ENCODE measurements at places on chromosomes 6 and 20.

- no peak for DNase-seq
These were observed 5.4 kb downstream of the DUSP22 start for GRCh38 chr6:297571-298232.

GRCh38 chr20:9200196-9200595, 131.3 kb downstream of the PLCB4 start:
- DNase-seq: no peak

DNA sequence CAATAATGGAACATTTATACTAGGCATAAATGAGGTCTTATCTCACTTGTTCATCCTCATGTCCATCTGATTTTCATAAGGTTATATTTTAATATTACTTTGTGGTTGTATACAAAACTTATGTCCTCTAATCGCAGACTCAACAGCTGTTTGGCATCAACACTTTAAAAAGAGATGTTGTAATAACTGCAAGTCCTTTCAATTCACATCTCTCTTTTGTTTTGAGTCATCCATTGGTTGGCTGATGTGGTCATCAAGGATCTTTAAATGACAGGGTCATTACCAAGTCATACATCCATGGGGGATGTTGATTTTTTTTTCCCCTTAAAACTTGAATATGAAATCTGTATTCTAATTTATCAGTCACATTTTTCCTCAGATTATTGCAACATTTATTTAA, 299.4 kb upstream of the NRSN1 start:
- no peak for DNase-seq

DNA sequence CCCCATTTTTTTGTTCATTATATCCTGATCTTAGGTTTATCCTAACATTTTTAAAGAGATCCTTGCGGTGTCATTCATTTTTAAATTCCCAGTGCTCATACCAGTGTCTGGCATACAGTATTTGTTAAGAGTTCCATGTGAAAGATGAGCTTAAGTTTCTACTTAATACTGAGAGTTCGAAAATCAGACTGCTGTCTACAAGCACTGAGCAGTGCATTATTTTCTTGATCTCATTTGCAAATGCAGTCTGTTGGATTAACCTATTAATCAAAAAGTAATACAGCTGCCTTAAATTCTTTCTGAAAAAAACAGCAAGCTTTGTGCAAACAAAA, 663 bp downstream of the COQ3 start:
- DNase-seq: no peak

DNA sequence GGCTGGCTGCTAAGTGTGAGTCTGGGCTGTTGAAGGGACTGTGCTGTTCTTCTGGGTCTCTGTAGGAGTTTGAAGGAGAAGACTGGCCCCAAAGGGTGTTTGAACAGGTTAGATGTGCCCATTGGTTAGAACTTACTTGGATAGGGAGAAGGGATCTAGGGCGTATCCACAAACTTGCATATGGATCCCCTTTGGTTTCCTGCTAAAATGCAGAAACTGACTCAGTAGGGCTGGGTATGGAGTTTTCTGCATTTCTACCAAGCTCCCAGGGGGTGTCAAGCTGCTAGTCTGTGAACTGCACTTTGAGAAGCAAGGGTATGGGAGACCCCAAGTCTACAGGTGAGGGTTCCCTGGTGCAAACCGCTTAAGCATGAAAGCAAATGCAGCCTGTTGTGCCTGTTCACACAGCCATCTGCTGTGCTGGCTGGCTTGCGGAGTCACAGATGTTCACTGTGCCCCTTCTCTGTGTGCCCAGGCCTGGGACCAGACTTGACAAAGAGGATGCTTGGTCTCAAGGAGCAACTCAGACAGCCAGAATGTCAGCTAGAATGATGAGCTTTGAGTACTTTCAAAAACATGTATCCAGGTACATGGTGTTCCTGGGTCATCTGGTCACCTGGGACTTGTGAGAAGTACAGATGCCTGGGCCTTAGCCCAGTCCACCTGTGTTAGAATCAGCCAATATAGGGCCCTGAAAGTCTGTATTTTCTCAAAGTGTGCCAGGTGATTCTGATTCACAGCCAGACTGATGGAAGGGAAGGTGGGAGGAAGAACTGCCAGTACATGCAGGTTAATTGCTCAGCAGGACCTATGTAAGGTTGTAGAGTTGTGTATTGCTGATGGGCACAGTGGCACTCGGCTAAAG, 7.4 kb downstream of the PPP1R16B start:
- DNase-seq: no peak

- no peak for DNase-seq
These were observed 17.9 kb downstream of the PNRC1 start for GRCh38 chr6:89098461-89098860.

DNA sequence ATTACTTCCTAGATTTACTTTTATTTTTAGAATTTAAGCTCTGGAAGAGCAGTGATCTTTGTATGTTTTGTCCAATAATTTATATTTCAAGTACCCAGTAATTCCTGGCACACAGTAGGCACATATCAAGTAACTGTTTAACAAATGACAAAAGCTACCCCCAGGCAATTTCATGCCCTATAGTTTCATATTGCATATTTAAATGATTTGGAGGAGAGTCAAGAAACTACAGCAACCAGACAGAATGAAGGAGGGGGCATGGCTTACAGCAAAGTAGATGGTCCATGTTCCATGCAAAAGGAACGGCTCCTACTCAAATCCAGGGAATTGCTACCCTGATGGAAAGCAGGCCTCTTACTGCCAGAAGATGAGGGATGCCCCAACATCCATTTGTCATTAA, 113.5 kb downstream of the ARHGAP18 start:
- no peak for DNase-seq

DNA sequence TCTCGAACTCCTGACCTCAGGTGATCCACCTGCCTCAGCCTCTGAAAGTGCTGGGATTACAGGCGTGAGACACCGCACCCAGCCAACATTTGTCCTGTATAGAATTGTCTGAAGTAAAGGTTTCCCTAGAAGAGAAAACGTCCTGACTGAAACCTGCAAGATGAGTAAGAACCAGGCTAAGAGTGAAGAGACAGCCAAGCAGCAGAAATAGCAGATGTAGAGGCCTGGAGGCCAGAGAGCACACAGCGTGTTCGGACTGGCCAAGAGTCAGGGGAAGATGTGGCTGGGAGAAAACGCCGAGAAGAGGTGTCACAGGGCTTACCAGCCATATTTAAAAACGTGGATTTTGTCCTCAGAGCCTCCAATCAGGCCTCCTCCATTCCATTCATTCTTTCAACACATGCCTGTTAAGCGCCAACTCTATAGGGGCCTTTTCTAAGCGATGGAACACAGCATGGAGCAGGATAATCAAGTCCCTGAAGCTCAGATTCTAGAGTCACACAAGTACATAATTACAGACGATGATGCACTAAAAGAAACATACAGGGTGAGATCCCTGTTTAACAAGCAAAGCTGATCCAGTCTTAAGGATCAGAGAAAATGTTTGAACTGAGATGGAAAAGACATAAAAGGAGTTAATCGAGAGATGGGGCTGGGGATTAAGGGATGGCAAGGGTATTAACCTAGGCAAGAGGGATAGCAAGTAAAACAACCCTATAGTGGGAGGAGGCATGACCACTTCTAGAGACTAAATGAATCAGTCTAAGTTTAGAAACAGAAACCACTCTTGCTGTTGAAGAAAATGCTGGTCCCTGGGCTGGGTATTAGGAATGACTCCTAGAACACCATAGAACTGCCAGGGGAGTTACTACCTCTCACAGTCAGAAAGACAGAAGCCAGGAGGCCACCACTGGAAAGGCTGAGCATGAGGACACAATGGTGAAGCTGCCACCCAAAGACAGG, 4.8 kb downstream of the ZCCHC3 start:
- no peak for DNase-seq

- DNase-seq: no peak
These were observed 26.5 kb downstream of the FASTKD5 start for GRCh38 chr20:3133155-3133554.

DNA sequence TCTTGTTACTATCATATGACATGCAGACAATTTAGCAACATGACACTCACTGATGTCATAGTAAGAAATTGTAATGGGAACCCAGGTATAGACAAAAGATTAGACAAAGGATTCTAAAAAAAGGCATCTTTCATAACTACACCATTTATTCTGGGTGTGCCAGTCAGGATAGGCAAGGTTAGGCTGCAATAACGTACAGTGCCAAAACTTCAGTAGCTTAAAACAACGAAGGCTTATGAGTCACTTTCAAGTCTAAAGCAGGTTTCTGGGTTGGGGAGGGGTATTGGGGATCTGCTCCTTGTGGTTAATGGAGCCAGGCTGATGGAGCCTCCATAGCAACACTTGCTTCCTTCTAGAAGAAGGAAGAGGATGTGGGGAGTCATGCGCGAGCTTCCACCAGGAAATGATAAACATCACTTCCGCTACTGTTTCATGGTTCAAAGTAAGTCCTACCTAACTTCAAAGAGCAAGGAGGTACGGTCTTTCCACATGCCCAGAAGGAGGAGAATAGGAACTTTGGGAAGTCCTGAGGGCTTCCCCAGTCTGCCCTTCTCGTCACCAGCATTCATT, 2.0 kb upstream of the GTSF1L start:
- no peak for DNase-seq

DNA sequence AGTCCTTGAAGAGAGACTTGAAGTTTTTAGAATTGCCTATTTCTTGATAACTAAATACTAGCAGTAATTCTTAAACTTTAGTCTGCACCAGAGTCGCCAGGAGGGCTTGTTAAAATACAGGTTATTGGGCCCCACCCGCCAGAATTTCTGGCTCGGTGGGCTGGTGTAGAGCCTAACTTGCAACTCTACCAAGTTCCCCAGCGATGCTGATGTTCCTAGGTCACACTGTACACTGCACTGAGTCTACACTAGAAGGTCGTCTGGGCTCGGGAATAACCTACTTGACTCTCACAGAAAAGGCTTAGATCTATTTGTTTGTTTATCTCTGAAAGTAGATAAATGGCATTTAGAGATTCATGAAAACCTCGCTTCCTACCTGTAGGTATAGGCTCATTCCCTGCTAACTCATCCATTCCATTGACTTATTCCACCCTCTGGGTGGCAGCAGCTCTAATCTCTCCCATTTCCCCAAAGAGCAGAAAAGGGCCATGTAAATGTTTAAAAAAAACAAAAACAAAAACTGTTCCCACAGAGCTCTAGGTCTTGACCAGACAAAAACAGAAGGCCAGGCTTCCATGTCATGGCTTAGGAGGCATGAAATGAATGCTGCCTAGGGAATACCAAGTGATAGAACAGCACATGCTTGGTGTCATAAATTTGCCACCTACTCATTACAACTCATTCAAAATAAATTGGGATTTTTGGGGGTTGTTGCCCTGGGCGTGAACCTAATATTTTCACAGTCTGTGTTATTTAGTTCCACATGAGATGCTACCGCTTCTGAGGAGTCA, 292.1 kb downstream of the ADGB start:
- no peak for DNase-seq

DNA sequence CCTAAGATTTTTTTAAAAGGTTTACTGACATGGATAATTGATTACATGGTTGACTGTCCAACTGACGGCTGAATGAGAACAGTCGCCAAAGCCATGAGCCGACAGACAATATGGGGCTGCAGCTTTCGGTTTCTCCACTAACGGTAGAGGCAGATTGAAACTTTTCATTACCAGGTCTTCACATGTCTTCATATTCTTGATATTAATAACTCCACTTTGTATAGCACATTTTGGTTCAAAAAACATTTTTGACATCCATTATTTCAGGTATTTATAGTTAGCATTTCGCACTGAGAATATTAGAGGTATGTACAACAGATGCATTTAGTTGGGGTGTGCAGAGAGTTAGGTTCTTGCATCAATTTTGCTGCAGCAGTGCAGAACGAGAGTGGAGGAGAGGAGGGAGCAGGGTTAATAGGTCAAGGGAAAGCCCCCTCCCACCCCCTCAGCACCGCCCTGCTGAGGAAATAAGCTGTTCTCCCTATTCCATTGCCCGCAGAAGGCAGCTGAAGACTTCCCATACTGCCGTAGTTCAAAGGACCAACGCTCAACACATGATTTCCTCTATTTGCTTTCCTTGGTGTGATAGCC, 73.6 kb upstream of the ADTRP start:
- DNase-seq: no peak

DNA sequence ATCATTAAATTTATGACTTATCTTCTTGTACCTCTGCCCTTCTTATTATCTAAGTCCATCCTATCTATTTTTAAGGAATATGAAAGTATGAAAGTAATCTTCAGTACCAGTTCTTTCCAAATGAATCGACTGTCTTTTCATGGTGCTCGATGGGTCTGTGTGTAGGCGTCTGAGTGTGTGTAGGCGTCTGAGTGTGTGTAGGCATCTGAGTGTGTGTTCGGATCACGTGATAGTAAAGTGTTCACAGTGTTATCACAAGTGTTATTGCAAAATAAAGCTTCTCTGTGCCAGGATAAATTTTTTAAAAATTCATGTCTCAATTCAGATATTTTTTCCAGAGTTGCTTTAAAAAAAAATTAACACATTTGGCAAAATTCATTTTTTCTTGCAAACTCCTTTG, 58.3 kb downstream of the BMP6 start:
- no peak for DNase-seq

- DNase-seq: no peak
These were observed 83.6 kb downstream of the MRPL14 start for GRCh38 chr6:44043479-44044153.

DNA sequence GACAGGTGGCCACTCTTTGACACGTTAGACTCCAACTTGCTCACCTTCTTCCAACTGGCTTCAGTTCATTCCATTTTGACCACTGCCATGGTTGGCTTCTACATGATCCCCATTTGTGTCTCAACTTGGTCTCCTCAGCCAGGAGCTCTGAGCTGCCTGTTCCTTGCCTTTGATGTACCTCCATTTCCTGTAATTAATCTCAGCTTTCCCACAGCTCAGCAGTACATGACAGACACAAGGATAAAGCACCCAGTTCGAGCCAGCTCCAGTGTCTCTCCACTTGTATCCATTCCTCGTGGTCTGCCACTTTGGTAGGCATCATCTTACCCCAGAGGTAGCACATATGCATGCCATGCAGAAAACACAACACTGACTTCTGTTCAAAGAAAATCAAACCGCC, 161.0 kb downstream of the TSHZ2 start:
- no peak for DNase-seq

- DNase-seq: no peak
These were observed 121.9 kb downstream of the INSM1 start for GRCh38 chr20:20489648-20490341.

- DNase-seq: no peak
These were observed 46.6 kb downstream of the TMEM242 start for GRCh38 chr6:157276731-157277130.

GRCh38 chr20:36333841-36334240, 27.7 kb downstream of the DLGAP4 start:
- DNase-seq: no peak

Measured in GM13977 (cell line).